GM23248 (cell line): ENCODE measurements at places on chromosomes 2 and 18. TPM values are rescaled to one million over a fixed set of nuclear protein-coding genes. Genes with fewer than 3 reads are reported as not detected.
A peak's percentile ranks its signal among the peaks of the same experiment; 100 is the strongest.

The RAB17 gene
- total RNA-seq = 0.76 and 1.7 TPM in 2 replicates

The SOX11 gene
- total RNA-seq = under 0.01 and 0.13 TPM in 2 replicates

The TBR1 gene
- 0.97 TPM in 1 of 2 replicates, not detected in the other for total RNA-seq

The C2orf72 gene
- 0.11 TPM in 1 of 2 replicates, not detected in the other for total RNA-seq

The ALKAL2 gene
- not detected in 2 replicates for total RNA-seq

The IL1F10 gene
- not detected in 2 replicates for total RNA-seq

The GPC1 gene
- 88.2 and 101 TPM in 2 replicates for total RNA-seq

The CMPK2 gene
- total RNA-seq = 0.13 TPM in 1 of 2 replicates, not detected in the other

The UGT1A10 gene
- not detected in 2 replicates for total RNA-seq

The LYPD6 gene
- total RNA-seq = 3.9 TPM in 2 replicates

DNA sequence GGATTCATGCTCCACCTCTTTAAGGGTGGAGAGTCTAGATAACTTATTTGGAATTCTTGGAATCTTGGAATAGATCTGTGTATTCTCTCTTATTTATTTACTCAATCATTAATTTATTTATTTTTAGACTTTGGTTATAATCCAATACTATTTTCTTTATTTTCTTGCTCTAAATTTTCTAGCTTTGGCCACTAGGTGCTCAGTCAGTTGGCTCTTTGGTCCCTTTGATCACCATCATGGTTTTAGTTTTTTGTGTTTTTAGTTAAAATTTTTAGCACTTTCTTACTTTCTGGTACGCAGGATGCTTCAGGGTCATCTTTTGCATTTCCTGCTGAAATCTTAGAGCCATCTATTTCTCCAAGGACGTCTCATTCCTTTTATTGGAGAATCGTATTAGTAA, 5.2 kb upstream of the PLEK start:
- no peaks in the 10 kb centered on the region for H3K4me1 ChIP-seq
- H3K4me3 ChIP-seq = no peak overlapping the region
- H3K27me3 ChIP-seq = no peaks in the 10 kb centered on the region
- no peaks in the 10 kb centered on the region for H3K36me3 ChIP-seq
- H3K27ac ChIP-seq = no peak overlapping the region

GRCh38 chr18:58338961-58339592, 289.8 kb downstream of the ALPK2 start:
- no peaks in the 10 kb centered on the region for H3K27me3 ChIP-seq
- no peak for DNase-seq
- H3K27ac ChIP-seq = no peak overlapping the region

DNA sequence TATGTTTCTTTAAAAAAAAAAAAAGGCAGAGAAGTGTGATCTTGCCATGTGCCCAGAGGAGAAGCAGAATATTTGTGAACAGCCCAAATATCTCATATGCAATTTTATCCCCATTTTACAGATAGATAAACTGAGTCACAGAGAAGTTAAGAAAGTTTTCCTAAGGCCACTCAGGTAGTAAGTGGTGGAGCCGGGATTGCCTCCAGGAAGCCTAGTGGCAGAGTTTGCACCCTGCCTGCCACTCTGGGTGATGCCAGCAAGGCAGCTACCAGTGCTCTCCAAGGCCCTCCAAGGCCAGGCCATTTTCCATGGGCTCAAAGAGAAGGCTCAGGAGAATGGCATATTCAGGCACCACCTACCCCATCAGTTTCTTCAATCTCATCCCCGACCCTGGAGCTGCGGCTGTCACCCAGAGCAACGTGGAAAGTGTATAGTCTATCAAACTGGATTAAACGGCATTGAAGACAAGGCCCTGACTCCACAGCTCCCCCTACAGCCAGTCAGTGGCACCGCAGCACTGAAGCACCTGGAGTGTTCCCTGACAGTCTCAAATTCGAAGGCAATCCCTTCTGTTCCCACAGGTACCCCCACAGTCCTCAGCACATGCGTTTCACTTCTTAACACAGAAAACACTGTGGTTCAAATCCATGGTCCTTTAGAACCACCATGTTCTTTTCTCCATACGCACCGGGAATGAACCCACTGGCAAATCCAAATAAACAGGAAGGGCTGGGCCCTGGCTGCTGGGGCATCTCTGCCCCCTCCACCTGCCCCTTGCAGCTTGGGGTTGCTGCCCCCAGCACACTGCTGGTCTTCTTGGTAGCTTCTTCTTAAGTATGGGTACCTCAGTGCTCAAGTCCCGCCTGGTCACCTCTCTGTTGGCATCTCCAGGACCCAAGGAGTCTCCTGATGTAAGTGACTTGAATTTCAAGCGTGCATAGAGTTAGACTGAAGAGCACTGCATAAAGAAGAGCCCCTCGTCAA, 175.3 kb downstream of the INHBB start:
- peaks cover 11% of the 10 kb centered on the region; the same call in 1 of the 2 replicates for H3K27me3 ChIP-seq
- H3K4me1 ChIP-seq = no peaks in the 10 kb centered on the region
- H3K36me3 ChIP-seq = no peaks in the 10 kb centered on the region
- no peak overlapping the region for H3K27ac ChIP-seq
- DNase-seq = peak; percentile 57

GRCh38 chr2:165112789-165113188, 91.1 kb downstream of the SCN3A start:
- H3K27me3 ChIP-seq = 0 out of 2 replicates have a peak, but pooled peaks cover 4% of the 10 kb centered on the region
- H3K36me3 ChIP-seq = no peaks in the 10 kb centered on the region
- no peak overlapping the region for H3K27ac ChIP-seq
- H3K4me3 ChIP-seq = no peak overlapping the region
- H3K4me1 ChIP-seq = no peaks in the 10 kb centered on the region
- no peak for DNase-seq

DNA sequence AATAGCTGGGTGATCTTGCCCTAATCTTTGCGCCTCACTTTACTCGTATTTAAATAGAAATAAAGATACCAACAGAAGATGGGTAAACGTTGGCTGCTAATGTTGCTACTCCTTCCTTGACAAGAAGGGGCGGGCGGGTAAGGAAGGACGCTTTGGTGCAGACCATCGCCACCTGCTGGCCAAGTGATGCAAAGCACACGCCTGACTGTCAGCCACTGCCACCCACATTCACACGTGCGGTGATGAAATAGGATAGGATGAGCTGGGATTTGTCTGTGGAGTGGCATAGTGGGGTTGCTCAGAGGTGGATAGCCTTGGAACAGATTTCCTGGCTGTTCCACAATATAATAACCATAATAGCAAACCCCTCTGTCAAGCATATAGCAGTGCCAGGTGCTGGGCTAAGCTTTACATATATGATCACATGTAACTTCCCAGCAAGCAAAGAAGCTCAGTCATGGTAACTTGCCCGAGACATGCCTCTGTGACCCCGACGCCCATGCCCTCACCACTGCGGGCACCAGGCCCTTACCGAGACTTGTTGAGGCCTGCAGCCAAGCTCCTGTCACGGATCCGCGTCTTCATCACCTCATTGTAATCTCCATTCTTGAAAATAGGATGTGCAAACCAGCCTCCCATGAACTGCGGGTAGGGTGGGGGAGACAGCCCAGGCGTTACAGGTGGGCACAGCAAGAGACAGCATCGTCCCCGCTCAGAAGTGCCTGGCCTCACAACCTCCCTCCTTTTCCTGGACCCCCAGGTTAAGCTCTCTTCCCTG, 39.3 kb downstream of the LCT start:
- DNase-seq = peak; percentile 91
- H3K4me3 ChIP-seq = no peak overlapping the region
- H3K4me1 ChIP-seq = no peaks in the 10 kb centered on the region
- no peaks in the 10 kb centered on the region for H3K27me3 ChIP-seq

- H3K27ac ChIP-seq = no peak overlapping the region
- no peak for DNase-seq
- no peaks in the 10 kb centered on the region for H3K27me3 ChIP-seq
- H3K36me3 ChIP-seq = no peaks in the 10 kb centered on the region
- no peak overlapping the region for H3K4me3 ChIP-seq
Observed at GRCh38 chr2:72001937-72002690, 145.5 kb downstream of the CYP26B1 start.

- no peaks in the 10 kb centered on the region for H3K27me3 ChIP-seq
- H3K36me3 ChIP-seq = no peaks in the 10 kb centered on the region
- H3K4me1 ChIP-seq = peaks cover 5% of the 10 kb centered on the region
- H3K27ac ChIP-seq = no peak within 1 kb of the TSS
- peak; percentile 88 for DNase-seq
Observed at GRCh38 chr18:80247393-80247841, at the start of gene PARD6G. PARD6G (minus strand) TSS chr18:80247514; CDS start chr18:80247348, 166 bp downstream.

GRCh38 chr2:234569776-234570430, 73.0 kb upstream of the ARL4C start:
- no peak for DNase-seq
- no peaks in the 10 kb centered on the region for H3K36me3 ChIP-seq
- no peaks in the 10 kb centered on the region for H3K27me3 ChIP-seq
- no peak overlapping the region for H3K4me3 ChIP-seq

- H3K4me3 ChIP-seq = no peak overlapping the region
- H3K4me1 ChIP-seq = 0 out of 2 replicates have a peak, but pooled peaks cover 8% of the 10 kb centered on the region
- DNase-seq = peak; percentile 63
- H3K36me3 ChIP-seq = no peaks in the 10 kb centered on the region
- H3K27me3 ChIP-seq = no peaks in the 10 kb centered on the region
Observed at GRCh38 chr2:173574324-173575112, 219.8 kb downstream of the CDCA7 start.

- no peaks in the 10 kb centered on the region for H3K36me3 ChIP-seq
- H3K27ac ChIP-seq = no peak overlapping the region
- H3K4me1 ChIP-seq = peaks cover 48% of the 10 kb centered on the region
- DNase-seq = no peak
Observed at GRCh38 chr2:189374481-189374880, 66.8 kb upstream of the WDR75 start.

DNA sequence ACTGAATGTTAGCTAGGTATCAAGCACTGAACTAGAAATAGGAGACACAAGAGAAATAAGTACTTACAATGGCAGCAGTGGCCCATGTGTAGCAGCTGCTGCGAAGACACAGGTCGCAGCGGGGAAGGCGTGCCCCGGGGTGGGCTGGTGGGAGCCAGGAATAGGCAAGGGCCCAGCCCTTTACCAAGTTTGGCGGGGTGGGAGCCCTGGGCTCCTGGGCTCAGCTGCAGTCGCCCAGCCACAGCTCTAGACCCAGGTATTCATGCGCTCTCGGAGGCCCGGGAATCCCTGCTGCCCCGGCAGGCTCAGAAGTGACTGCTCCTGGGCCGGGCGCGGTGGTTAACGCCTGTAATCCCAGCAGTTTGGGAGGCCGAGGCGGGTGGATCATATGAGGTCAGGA, 1287.3 kb downstream of the CNTNAP5 start:
- DNase-seq = no peak
- H3K4me3 ChIP-seq = no peak overlapping the region
- no peaks in the 10 kb centered on the region for H3K4me1 ChIP-seq
- H3K27me3 ChIP-seq = no peaks in the 10 kb centered on the region
- no peak overlapping the region for H3K27ac ChIP-seq

DNA sequence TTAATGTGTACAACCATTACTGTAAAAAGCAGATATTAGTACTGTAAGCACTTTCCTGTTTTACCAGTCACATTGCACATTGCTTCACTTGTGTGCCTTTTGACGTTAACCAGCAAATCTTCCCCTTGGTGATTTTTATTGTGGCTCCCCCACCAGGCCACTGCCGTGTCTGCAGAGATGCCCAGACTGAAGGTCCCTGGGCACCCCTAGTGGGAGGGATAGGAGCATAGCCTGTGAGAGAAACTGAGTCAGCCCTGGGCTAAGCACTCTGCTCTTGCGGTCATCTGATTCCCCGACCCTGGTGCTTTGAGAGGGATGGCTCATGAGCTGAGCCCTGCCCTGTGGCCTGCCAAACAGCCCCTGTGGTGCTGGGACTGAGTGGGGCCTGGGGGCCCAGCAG, 73.4 kb downstream of the INPP4A start:
- no peaks in the 10 kb centered on the region for H3K27me3 ChIP-seq
- H3K27ac ChIP-seq = no peak overlapping the region
- H3K4me3 ChIP-seq = no peak overlapping the region
- peaks cover 18% of the 10 kb centered on the region for H3K4me1 ChIP-seq
- no peaks in the 10 kb centered on the region for H3K36me3 ChIP-seq

DNA sequence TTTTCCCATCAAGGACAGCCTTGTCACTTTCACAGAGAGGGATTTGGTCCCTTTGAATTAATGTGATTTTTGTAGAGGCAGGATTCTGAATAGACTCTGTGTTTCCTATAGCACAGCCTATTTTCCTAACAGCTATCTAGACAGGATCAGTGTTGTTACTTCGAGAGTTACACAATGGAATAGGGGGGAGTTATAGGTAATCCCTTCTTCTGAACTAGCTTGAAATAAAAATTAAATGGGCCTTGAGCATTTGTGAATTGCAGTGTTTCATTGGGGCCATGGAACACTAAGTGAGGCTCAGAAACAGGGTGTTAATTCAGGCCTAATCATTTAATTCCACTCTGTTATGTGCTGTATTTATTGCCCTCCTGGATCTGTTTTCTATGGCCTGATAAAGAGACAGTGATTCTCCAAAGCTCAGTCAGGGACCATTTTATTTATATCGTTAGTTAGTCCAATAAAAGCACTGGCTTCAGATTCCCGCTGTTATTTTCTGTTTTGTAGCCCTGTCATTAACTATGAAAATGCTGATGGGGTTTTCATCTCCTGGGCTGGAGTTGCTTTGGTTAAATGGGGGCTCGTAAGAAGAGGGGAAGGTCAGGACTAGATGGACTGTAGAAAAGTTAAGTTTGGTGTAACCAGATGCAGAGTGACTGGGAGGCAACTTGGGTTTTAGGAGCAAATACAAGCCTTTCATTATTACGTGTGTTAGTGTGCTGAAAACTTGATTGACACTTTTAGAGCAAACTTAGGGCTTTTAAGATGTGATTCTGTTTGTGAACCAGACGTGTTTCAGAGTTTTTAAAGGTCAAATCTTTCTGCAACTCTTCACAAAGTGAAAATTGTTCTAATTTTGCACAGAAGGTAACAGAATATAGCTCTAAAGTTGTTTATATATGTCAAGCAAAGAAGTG, 461.0 kb upstream of the HNRNPA3 start:
- H3K36me3 ChIP-seq = no peaks in the 10 kb centered on the region
- no peak overlapping the region for H3K4me3 ChIP-seq
- H3K4me1 ChIP-seq = peaks cover 12% of the 10 kb centered on the region
- no peak for DNase-seq

DNA sequence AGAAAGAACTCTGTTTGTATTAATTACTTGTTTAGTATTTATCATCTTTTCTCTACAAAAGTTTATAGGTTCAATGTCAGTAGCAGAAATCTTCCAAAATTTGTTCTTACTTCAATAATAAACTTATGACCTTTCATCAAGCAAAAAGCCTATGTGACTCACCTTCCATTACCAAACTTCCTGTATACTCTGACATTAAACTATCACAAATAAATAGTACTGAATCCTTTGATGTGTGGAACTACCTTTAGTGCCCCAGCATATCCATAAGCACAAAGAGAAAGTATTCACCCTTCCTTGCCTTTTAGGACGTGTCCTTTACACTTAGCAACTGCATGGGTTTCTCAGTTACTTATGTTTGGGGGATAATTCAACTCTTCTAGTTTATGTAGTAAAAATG, 166.0 kb downstream of the EHBP1 start:
- H3K27me3 ChIP-seq = no peaks in the 10 kb centered on the region
- peaks cover 68% of the 10 kb centered on the region for H3K36me3 ChIP-seq
- peak; percentile 10 for DNase-seq
- H3K4me3 ChIP-seq = no peak overlapping the region

DNA sequence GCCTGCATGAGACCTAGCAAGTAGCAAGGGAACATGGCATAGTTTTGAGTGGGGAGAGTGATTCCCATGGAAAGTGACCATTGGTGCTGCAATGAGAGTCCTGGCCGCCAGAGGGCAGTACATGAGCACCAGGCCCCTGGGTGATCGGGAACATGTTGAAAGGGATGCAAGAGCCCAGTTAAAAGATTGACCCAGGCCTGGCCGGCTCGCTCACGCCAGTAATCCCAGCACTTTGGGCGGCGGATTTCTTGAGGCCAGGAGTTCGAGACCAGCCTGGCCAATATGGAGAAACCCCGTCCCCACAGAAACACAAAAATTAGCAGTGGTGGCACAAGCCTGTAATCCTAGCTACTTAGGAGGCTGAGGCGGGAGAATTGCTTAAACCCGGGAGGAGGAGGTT, 22.2 kb downstream of the FAP start:
- no peaks in the 10 kb centered on the region for H3K27me3 ChIP-seq
- DNase-seq = peak; percentile 76
- peaks cover 16% of the 10 kb centered on the region for H3K4me1 ChIP-seq
- no peak overlapping the region for H3K4me3 ChIP-seq
